ENCODE measurements at places on chromosomes 6 and 20.

- peak; percentile 52 for DNase-seq
These were observed 29.7 kb downstream of the ZMYND8 start for GRCh38 chr20:47326658-47327268.

DNA sequence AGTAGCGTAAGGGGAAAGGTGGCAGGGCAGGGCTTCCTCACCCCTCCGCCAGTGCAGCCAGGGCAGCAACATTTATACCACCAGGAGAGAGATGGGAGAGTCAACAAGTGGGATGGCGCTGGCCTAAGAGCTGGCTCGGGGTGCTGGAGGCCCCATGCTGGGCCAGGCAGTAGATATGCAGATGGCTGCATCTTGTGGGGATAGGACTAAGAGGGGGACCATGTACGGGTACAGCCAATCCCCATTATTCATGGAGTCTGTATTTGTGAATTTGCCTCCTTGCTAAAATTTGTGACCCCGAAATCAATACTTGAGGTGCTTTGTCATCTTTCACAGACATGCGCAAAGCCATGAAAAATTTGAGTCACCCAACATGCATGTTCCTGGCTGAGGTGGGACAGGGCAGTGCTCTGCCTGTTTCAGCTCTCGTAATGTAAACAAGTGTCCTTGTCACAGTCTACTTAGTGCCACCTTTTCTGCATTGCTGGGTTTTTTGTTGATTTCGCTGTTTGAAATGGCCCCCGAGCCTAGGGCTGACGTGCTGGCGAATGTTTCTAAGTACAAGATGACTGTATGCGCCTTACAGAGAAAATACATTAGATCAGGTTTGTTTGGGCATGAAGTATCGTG is 27.5 kb upstream of the TAF8 start:
- DNase-seq, result no peak

DNA sequence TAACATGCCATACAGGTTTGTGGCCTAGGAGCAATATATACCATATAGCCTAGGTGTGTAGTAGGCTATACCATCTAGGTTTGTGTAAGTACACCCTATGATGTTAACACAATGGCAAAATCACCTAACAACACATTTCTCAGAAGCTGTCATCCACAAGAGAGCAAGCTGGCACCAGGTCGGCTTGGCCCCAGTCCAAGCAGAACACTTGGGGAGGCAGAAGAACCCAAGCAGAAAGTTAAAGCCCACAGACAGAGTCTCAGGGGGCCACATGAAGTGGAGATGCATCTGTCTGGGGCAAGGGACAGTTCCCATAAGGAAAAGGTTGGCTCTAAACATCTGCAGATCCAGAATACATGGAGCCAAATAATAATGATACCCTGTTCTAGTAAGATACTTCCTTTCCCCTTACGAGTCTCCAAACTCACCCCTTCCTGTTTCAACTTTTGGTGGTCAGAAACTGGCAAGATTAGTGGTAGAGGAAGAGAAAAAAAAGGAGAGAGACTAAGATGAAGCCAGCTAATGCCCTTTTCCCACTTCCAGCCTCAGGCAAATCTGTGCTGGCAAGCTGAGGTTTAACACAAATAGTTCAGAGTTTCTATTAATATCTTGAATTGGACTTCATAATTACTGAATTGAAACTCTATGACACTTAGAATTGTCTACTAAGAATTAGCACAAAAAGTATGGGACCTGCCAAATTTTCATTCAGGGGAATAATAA is 29.5 kb downstream of the TCF21 start:
- no peak for DNase-seq

DNA sequence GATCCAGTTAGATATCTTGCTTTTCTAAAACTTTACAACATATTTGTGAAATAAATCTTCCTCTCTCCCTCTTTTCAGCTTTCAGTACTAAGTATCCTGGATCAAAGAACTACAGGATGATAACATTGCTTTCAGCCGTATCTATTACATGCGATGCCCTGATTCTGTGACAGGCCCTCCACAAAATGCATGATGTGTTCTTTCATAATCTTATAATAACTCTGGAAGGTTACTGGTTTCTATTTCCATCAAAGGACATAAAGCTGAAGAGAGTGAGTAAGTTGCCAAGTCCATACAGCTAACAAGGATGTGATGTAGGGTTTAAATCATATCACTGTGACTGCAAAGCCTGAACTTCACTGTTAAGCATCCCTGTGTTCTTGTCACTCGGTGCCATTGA is 62.9 kb upstream of the ADGRG6 start:
- no peak for DNase-seq

GRCh38 chr20:61608275-61609085 is 356.4 kb downstream of the CDH4 start:
- peak; percentile 22 for DNase-seq

- peak; percentile 48 for DNase-seq
These were observed 464.4 kb upstream of the CHD6 start for GRCh38 chr20:42082611-42083010.

DNA sequence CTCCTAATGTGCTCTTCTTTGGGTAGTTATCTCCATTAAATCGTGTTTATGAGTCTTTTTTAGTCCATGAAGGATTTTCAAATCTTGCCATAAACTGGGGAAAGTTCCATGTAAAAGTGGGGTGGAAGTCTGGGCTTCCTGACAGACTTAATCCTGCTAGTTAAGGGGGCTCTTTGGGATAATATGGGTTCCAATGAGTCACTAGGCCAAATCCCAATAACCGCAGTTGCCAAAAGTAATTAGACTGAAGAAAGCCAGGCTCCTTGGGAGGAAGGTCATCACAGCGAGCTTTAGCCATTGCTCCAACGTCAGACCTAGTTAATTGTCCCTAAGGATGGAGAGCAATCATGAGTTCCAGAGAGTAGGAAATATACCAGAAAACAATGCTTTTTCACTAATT is 10.8 kb downstream of the RSPO3 start:
- DNase-seq, result peak; percentile 64

- DNase-seq, result no peak
These were observed 233.6 kb downstream of the KCNQ5 start for GRCh38 chr6:72855471-72855870.

DNA sequence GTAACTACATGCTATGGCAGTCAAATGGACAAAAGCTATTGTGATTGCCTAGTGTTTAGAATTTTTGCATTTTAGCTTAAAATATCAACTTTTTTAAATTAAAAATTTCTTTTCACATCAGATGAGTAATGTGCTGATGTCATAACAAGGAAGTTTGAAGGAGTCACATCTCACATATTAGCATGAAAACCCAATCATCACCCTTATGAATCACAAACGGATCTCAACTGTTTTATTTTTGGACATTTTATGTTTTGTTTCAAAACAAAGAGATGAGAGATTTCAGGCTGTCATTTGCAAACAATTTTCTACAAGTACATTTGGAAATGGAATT is 53.6 kb upstream of the TRERF1 start:
- DNase-seq, result peak; percentile 82

DNA sequence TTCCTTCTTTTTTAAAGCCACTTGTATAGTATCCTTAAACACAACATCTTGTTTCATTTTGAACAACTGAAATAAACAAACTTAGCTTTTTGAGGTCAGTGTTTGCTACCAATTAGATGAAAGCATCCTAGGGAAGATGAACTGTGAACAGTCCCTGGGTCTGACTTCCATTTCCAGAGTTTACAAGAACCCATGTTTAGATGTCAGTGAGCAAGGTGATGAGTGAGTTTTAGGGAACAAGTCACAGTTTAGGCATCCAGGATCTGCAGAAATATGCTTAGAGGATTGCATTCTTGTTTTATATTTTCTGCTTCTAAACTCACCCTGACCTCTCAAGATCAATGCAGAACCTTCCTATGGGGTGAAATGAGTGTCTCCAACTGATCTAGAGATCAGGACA is 3.0 kb downstream of the ZC2HC1B start:
- peak; percentile 7 for DNase-seq

DNA sequence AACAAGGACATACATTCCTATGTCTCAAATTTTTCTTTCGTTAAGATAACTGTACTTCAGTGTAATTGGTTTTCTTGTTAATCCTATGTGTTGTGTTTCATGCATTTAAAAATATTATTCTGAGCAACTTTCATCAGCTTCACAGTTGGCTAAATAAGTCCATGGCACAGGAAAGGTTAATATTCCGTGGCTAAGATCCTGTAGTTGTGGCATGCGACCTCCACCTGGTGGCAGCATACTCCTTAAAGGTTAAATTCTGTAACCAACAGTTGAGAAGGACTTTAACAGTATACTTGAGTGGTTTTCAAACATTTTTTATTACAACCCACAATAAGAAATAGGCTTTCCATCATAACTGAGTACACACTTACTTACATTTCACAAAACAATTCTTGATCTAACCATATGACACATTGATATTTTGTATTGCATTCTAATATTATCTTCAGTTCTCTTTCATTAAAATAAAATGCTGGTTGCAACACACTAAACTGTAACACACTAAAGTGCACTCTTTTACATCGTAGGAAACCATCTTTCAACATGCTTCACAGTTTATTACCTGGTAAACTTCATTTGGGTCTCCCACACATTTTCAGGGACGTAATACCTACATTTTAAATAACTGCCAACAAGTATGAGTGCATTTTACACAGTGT is 118.3 kb downstream of the SLX4IP start:
- DNase-seq, result peak; percentile 80

- DNase-seq, result no peak
These were observed 11.6 kb downstream of the SNPH start for GRCh38 chr20:1277529-1278322.

DNA sequence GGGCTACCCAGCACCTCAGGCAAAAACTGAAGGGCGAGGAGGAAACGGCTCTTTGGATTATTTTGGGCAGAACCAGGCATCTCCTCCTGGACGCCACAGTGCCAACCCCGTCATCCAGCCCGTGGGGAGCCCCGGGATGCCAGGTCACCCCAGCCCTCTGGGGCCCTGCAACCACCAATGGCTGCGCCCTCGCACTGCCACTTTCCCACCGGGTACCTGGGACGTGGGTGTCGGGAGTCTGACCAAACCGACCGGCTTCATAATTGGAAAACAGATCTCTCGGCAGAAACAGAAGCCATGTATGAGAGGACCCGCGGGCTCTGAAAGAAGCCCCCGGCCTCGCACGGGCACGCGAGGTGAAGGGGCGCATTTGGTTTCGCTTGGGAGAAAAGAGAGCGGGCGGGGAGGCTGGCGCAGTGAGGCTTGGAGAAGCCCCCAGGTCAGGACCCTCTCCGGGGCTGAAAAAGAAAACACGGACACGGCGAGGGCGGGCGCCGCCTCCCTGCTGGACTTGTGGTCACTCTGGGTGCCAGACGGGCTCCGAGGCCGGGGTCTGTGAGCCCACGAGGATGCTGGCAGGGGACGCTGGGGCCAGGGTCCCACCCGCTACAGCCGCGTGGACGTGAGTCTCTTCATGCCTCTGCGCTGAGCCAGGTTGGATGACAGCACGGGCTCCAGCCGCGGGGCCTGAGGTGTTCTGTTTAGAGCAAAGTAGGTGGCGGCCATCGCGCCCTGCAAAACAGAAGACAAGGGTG is 29.6 kb upstream of the MPC1 start:
- DNase-seq, result no peak

GRCh38 chr20:3202965-3203314 is 1.5 kb downstream of the DDRGK1 start:
- no peak for DNase-seq

- peak; percentile 76 for DNase-seq
These were observed 79.7 kb downstream of the RNF217 start for GRCh38 chr6:125041740-125042459.
